ENCODE measurements at places on chromosomes 16 and 17.

- DNase-seq = peak; percentile 25
Observed at GRCh38 chr17:82021107-82021899, 1.4 kb downstream of the CENPX start.

DNA sequence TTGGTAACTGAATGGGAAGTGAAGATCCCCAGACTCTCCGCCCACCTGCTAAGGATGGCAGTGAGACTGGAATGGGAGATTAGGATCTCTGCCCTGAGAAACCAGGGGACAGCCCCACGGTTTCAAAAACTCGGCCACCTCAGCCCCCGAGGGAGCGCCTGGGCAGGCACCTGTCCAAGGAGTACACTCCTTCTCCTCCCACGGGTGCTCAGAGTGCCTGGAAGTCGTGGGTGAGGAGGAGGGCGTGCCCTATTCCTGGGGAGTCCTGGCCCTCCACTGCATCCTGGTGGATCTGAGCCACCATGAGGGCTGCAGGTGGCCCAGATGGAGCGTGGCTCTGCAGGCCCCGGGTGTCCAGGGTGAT lies 78.5 kb downstream of the MGAT5B start:
- no peak for DNase-seq

DNA sequence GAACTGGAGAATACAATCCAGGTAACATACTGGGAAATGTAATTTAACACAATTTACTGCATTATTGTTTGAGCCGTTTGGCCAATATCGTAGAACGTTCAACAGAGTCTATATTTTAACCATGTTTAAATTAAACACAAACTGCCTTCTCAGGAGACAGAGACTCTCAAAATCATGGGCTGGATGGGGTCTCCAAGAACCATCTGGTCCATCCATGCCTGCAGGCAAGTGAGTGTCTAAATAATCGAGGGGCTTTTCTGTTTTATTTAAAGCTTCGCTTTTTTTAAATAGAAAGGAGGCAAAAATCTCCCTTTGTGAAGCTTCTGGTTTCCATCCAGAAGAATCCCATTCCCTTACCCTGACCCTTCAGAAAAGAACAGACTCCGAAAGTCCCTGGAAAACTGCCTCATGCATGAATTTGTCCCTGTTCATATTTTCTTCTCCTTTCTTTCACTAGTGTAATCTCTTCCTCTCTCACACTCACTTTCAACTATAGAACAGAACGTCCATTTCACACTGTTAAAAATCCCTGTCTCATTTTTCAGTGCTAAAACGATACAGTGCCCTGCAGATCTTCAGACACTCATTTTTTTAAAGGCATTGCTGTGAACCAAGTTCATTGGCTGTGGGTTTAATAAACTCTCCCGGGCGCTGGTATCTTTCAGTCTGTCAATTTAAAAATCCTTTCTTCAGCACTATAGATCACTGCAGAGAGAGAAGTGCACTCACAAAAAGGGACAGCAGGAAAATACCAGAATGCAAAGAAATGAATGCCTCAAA lies 111.4 kb upstream of the TOM1L1 start:
- no peak for DNase-seq

DNA sequence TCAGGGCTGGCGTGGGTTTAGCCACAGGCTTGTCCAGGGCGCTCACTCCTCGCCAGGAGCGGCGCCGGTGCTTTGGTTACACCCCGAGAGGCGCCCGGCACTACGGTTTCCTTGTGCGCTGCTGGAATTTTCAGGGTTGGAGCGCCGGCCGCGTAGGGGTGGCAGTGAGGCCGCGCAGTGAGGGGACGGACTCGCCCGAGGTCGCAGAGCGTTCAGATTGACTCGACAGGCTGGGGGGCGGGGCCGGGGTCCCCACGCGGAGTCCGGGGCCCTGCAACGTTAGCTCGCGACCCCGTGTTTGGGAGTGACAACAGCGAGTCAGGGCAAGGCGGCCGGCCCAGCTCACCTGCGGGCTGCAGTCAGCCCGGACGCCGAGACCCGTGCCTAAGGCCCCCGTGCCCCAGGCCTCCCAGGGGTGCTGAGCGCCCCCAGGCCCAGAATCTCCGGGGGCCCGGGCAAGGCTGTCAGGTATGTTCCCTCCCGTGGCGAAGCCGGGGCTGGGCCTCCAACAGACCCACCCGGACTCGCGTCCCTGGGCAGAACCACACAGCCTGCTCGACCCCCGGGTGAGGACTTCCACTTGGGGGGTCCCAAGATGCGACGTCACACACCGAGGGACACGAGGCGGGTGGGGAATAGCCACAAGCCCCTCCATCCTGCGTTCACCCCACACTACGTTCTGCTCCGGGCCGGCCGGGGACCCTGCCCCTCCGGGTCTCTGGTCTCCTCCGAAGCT lies 1.3 kb upstream of the ACTG1 start:
- DNase-seq = no peak

- peak; percentile 56 for DNase-seq
Observed at GRCh38 chr16:30660424-30661261, 2.4 kb downstream of the FBRS start.

DNA sequence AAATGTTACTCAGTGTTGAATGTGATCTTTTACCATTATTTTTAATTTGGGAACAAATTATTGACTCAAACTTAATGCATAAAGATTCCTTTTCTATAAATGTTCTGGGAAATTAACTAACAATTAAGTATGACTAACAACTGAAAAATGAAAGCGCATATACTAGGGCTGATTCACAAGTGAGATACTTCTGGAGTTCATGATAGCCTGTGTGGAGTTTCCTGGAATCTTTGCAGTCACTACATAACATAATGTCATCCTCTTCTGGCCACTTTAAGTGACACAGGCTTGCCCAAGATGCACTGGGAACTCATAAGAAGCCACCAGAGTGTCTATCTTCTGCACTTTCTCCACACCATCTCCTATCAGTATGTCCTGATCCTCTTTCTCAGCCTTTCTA lies 450.3 kb upstream of the CDH11 start:
- no peak for DNase-seq

DNA sequence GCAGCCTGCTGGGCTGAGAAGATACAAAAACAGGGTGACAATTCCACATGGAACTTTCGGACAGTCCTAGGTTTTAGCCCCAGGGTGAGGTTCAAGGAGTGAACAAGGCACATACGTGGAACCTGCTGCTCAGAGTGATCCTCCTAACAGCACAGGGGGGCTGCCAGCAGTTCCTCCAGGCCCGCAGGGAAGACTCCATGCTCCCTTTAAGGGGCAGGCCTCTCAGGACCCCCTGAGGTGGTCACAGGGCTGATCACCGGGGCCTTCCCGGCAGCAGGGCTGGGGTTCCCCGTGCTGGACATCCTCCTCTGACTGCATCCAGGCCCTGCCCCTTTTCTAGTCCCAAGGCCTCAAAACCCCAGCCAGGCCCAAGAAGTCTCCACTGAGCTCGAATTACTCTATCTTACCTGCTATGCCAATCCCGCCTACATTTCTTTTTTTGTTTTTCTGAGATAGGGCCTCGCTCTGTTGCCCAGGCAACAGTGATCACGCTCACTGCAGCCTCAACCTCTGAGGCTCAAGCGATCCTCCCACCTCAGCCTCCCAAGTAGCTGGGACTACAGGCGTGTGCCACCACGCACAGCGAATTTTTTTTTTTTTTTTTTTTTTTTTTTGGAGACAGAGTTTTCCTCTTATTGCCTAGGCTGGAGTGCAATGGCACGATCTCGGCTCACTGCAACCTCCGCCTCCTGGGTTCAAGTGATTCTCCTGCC lies 10.4 kb downstream of the CANT1 start:
- DNase-seq = no peak

DNA sequence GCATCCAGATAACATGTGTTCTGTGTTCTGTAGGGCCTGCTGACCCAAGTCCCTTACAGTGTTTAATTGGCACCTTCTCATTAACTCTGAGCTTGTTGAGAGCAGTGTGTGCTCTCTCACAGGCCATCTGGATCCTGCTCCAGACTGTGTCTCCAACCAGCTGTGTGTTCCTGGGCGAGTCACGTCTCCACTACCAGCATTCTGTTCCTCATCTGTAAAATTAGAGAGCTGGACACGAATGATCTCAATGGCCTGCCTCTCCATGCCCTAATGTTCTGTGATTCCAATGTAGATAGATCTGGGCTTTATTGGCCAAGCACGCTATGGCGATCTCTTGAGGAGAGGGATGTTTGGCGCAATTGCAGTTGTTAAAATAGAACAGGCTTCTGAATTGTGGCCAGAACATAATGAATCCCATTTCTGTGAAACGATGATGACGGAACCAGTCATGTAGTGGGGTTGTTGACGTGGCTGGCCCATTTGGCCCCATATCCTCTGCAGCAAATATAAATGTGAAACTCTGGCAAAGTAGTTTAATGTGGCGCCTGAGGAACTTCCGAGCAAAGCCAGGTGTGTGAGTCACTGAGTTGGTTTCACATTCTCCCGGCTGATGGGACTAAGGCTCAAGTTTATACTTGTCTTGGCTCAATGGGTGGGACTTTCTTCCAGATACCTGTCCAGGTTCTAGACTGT lies 22.2 kb downstream of the TBX4 start:
- DNase-seq = no peak

- no peak for DNase-seq
Observed at GRCh38 chr17:73719588-73720071, 75.4 kb upstream of the SDK2 start.

DNA sequence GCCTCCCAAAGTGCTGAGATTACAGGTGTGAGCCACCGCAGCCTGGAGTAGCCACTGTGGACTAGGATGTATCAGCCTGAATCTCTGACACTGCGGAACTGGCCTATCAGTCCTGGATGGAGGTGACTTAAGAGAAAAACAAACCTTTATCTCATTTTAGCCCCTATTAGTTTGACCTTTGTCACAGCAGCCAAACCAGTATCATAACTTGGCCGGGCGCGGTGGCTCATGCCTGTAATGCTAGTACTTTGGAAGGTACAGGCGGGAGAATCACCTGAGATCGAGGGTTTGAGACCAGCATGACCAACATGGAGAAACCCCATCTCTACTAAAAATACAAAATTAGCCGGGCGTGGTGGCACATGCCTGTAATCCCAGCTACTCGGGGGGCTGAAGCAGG lies 51.8 kb upstream of the USP7 start:
- no peak for DNase-seq

GRCh38 chr17:46732754-46733398 lies 85.6 kb downstream of the WNT3 start:
- no peak for DNase-seq

DNA sequence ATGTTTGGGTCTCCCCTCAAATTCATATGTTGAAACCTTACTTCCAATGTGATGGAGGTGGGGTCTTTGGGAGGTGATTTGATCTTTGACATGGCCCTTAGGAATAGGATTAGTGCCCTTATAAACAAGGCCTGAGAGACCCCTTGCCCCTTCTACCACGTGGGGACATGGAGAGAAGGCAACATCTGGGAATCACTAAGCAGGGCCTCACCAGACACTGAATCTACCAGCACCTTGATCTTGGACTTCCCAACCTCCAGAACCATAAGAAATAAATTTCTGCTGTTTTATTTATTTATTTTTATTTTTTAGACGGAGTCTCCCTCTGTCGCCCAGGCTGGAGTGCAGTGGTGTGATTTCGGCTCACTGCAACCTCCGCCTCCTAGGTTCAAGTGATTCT lies 40.1 kb downstream of the GDE1 start:
- no peak for DNase-seq

DNA sequence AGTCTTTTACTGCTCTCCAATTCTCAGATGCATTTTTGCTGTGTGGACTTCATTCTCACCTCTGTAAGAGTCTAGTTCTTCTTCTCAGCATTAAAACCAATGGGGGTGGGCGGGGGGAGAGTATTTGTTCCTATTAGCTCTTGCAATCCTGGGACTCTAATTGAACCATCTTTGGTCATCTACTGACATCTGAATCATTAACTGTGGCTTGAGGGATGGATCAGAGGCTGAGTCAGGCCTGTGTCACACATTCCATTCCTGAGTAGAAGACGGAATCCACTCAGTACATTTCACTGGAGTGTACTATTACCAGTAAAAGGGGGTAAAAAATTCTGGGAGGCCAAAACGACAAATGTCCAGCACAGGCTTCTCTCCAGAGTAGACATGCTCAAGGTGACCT lies 12.8 kb upstream of the ZNF23 start:
- DNase-seq = no peak

DNA sequence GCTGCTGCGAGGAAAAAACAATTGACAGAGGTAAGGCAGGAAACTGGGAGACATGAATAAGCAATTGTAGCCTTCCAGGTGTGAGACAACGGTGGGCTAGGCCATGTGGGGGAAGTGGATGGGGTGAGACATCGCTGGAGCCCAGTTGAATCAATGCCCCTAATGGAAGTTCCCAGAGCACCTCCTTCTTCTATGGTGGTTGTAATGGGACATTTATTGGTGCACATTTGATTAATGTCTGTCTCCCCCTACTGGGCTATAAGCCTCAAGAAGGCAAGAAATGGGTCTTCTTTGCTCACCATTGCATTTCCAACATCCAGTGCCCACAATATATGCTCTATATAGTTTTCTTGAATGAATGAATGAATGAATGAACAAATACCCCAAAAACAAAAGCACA lies 22.7 kb upstream of the CD300E start:
- no peak for DNase-seq

- no peak for DNase-seq
Observed at GRCh38 chr17:45150911-45151809, 2.9 kb downstream of the HEXIM1 start.

DNA sequence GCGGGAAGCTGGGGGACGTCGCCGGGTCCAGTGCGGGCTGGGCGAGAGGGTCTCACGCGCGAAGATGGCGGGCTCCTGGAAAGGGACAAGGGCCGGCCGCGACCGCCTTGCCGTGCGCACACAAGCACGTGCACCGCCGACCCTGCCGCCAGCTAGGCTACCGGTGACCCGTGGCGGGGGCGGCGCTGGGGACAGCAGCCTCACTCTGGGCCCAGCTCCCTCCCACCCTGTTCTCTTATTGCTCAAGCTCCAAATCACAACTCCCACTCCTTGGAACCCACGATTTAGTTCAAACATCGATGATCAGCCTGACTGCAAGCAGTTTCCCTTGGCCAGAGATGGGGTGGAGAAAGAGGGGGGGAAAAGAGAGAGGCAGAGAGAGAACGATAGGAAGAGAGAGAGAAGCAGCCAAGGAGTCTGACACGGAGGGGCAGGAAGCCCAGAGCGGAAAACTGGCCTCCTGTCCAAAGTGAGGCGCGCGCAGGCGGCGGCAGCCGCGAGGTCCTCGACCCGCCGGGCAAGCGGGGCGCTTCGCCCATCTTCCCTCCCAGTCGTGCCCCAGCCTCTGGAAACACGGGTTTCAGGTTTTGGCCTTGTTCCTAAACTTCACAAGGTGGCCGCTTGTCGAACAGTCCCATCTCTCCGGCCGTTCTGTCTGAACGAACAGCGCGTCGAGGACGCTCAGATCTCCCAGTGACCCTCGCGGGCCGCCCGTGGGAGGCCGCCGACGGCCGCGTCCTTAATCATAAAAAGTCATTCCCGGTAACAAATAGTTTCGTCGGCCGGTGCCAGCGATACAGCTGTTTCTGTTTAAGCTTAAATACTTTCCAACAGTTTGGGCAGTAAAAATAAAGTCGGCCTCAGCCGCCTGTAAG lies 1.7 kb upstream of the CBX8 start:
- no peak for DNase-seq

DNA sequence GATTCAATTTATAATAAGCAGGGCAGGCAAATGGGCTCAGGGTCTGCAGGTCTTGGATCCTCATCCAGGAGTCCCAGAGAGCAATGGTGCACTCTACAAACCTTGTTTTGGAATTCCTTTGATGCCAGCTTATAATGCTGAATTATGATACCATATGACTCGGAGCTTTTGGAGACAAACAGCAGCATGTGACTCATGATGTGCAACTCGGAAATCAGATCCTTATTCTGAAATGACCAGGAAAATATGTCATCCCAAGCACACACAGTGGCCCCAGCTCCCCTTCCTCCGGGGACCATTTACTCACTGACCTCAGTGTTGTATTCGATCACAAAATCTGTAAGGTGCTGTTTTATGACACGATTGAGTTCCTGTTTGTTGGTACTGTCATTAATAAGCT lies 20.2 kb upstream of the UMOD start:
- no peak for DNase-seq
